ENCODE measurements at places on chromosomes 12 and 14.

DNA sequence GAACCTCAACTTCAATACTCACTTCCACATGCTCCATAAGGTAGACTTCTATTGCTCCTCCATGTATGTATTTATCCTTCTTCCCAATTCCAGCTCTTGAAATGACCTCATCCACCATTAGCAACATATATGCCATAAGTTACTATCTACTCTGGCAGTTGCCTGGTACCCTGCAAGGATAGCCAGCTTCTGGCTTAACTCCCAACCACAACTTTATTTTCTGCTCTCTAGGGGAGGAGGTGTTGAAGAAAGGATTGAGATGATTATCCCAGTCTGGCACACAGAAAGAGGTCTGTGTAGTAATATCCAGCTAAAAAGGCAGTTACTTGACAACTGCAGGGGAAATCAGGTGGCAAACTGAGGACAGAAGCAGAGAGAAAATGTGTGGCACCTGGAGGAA is 71.5 kb upstream of the MDM1 start:
- DNase-seq: no peak

GRCh38 chr12:76033081-76034011 is 1.8 kb upstream of the PHLDA1 start:
- DNase-seq: no peak

- DNase-seq: no peak
These were observed 4.8 kb downstream of the TNFAIP2 start for GRCh38 chr14:103127861-103128598.

GRCh38 chr14:37546621-37547447 is 48.2 kb downstream of the FOXA1 start:
- DNase-seq: no peak

Measured in stimulated activated CD4-positive, alpha-beta T cell treated with anti-CD3 and anti-CD28 coated beads, TNF-alpha, amount 100 ng/mL, for 24 hours (primary cell).